ENCODE measurements at places on chromosomes 2 and 18.

GRCh38 chr18:76351961-76352581 is 143.0 kb downstream of the ZNF516 start:
- DNase-seq, result no peak

DNA sequence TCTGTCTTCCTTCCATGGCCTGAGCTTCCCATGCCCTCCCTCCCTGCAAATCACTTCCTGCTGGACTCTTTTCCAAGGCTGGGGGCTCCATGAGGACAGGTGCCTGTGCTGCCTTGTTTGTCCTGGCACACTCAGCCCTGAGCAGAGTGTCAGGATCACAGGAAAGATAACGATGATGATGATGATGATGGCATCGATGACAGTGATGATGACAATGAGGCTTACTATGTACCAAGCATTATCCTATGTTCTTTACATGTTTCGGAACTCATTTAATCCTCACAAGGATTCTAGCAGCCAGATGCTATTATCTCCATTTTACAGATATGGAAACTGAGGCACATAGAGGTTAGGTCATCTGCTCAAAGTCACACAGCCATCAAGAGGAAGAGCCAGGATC is 170.0 kb downstream of the CTIF start:
- DNase-seq, result no peak

- no peak for DNase-seq
These were observed 166.6 kb downstream of the EPHA4 start for GRCh38 chr2:221405521-221405920.

DNA sequence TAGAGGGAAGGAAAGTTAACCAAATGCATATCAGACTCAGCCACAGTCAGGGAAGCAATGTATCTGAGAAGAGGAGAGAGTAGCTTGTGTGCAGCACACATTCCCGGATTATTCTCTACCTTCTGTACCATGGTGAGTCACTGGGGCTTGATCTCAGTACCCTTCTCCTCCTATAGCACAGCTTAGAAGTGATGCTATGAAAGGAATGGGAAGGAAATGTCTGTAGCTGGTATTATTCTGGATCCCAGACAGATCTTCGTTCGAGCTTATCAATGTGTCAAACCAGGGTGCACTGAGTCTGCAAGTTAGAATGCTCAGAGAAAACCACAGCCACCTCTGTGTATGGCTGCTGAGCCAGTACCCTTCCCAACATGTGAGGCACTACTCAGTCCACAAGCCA is 88.0 kb upstream of the NFU1 start:
- no peak for DNase-seq

DNA sequence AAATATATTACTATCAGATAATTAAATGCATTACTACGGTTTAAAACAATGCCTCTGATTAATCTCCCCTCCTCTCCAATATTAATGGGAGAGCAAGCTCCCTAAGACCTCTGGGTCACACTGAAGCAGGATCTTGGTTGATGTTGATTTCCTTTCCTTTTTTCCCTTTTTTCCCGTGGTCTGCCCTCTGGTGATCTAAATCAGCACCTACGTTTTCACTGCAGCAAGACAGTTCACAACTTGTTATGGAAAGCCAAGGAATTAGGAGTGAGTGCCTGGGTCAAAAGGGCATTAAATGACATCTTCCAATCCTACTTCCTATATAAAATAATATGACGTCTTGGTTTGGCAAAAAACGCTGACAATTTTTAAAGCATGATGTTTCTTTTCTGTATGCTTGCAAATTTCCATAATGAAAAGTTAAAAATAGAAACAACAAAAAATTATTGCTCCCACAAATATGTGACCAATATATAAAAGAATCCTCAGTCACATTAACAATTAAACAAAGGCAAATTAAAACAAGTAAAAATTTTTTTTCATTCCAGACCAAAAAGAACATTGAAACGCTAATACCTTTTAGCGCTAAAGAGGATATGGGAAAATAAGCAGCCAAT is 7.9 kb upstream of the CFAP36 start:
- DNase-seq, result no peak

- DNase-seq, result no peak
These were observed 356.8 kb downstream of the SUCLG1 start for GRCh38 chr2:84102274-84102673.

DNA sequence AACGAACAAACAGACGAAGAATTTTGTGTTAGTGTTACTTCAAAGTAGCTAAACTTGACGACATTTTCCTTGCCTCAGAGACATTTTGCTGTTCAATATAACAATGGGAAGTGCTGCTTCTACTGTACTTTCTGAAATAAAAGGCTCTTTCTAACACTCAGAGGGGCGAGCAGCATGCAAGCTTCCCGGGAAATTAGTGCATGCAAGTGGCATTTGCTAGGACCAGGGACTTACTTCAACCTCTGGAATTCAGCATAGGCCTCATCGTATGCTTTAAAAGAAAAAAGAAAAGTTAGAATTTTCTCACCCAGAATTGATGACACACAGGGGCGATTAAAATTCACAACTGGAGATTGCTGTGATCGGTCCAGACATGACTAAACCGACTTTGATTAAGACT is 62.5 kb upstream of the LPIN2 start:
- DNase-seq, result no peak

DNA sequence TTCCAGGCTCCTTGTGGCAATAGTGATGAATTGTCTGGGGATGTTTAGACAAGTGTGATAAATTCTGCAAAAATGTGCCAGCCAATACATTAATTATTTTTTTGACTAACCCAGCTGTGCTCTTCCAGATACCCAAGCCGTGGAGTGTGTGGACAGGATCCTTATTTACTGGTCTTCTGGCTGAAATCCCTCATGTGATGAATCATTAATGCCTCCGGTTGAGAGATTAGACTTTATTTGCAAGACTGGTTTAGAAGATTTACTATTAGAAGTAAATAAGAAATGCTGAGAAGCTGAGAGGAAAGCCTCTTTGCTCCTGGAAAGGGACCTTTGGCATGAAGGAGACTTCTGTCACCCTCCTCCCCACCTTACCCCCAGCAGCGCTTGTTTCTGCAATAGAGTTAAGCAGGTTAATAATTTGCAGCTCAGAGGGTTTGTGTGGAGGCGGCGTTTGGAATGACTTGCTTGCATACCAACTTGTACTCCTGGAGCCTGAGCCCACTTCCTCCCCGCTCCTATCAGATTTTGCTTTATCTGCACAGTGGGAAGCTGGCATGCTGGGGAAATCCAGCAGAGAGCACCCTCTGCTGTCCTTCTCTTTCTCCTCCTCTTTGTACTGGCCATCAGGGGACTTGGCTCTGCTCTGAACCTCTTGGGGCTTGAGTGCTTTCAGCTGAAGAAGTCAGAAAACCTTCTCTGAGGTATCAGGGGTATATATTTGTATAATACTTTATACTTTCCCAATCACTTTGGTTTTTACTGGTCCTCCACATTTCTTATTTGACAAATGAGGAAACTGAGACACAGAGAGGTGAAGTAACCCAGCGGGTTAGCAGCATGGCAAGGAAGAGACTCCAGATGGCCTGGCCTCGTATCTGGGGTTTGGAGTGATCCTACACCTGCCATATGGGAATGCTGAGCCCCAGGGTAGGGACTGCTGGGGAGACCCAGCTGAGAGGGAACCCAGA is 16.3 kb downstream of the SLC3A1 start:
- DNase-seq, result no peak

DNA sequence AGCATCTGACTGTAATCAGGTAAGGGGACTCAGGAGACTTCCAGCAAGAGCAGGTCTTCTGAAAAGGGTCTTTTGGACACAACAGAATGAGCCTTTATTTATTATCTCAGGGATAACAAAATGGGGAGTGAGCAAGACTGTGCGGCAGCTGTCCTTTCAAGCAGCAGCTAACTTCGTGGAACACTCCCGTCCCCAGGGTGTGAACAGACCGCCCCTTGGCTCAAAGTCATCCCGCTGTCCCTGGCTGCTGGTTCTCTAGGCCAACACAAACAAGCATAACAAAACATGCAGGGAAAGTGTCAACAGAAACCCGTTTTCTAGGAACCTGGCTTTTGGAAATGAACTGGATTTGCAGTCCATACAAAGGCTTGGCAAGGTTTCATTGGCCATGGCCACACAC is 787.9 kb upstream of the FANCL start:
- DNase-seq, result no peak

DNA sequence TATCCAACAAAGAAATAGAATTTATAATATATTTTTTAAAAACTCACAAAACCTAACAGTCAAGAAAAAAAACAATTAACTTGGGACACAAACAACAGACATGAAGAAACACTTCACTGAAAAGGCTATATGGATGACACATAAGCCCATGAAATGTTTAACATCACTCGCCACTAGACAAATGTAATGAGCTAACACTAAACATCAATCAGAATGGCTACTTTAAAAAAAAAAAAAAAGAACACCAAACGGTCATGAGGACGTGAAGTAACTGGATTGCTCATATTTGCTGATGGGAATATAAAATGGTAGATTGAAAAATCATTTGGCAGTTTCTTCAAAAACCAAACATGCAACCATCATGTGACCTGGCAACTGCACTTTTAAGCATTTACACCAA is 97.3 kb upstream of the RGPD4 start:
- DNase-seq, result no peak

DNA sequence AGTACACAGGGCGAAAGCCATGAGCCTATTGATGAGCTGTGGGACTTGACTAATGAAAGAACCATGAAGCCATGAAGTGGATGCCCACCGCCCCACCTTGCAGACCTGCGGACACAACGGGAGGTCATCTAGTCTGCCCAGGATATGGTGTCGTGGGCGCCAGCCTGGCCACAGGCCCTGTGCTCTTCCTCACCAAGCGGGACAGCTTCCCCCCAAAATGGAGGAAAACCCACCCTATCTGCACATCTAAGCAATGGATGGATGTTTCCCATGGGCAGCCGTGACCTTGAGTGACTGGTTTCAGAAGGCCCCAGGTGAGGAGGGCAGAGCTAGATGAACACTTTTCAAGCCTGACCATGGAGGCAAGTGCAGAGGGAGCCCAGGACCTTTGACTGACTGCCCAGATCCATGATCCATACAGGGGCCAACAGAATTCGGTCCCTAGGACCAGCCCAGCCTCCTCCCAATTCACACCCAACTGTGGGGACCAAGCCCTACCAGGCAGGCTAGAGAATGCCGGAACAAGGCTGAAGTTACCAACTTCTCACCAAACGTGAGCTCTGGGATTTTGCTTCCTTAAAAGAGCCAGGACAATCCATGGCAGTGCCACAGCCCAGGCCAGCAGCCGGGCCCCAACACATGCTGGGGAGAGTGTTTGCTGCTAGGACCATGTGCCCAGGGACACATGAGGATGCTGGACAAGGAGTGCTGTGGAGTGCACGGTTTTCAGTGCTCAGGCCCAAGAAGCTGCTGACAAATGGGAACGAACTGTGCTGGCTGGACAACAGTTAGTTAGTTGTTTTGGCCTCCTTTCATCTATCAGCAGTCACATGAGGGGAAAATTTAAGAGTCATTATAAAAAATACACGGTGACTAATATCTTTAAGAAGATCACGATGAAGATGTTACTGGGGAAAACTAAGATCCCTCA is 249.4 kb downstream of the HDAC4 start:
- no peak for DNase-seq

- no peak for DNase-seq
These were observed 26.2 kb upstream of the GALNT3 start for GRCh38 chr2:165820296-165820695.

- no peak for DNase-seq
These were observed 41.9 kb upstream of the LIMS1 start for GRCh38 chr2:108492364-108492763.

Measured in stimulated activated CD4-positive, alpha-beta T cell treated with anti-CD3 and anti-CD28 coated beads, Interleukin-12 subunit alpha, Interleukin-12 subunit beta, amount 100 ng/mL, for 4 hours (primary cell).